A673 (cell line): ENCODE measurements at places on chromosomes 12 and 14.

DNA sequence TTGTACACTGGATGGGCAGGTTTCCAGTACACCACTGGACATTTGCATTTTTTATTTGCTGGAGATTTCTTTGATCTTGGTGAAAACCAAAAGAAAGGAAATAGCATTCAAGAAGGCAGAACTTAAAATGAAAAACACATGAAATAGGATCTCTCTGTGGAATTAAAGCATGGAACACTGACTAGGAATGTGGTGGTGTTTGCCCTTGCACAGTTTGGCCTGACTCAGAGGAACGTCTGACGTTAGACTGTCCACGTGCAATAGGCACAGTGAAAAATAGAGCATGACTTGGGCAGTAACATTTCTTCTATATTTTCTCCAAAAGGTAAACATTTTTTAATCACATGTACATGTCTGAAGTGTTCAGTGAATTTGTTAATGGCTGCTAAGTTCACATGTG is 474.1 kb upstream of the PRICKLE1 start:
- DNase-seq: no peak

- peak; percentile 39 for DNase-seq
Observed at GRCh38 chr12:29725587-29726320, 58.0 kb downstream of the TMTC1 start.

DNA sequence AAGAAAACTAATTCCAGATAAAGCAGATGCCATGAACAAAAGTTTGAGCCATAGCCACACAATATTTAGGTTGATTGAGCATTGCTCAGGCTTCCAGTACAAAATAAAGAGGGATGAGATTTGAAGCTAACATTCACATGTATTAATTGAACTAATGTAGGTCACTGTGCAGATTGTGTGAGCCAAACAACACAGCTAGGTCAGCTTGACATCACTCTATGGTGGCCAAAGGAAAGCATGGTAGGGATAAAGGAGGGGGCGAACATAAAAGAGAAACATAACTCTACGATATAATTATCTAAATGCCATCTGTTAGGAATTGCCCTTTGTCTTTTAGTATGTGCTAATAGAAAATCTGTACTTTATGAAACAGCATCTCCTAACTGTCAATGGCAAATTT is 477.7 kb upstream of the SYT1 start:
- DNase-seq: no peak

DNA sequence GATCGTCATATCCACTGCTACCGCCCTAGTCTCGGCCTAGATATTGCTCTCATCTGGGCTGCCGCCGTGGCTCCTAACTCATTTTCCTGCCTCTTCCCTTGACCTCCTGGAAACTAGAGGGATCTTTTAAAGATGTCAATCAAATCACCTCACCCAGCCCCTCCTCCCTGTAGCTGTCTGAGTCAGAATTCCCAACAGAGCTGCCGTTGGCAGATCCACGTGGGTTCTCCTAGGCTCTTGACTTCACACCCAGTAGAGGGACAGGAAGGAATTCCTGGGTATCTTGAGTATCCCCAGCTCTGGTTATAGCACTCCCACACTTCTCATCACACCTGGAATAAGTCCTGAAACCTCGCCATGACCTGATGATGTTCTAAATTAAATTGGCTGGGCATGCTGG is 11.9 kb downstream of the TGFB3 start:
- no peak for DNase-seq

DNA sequence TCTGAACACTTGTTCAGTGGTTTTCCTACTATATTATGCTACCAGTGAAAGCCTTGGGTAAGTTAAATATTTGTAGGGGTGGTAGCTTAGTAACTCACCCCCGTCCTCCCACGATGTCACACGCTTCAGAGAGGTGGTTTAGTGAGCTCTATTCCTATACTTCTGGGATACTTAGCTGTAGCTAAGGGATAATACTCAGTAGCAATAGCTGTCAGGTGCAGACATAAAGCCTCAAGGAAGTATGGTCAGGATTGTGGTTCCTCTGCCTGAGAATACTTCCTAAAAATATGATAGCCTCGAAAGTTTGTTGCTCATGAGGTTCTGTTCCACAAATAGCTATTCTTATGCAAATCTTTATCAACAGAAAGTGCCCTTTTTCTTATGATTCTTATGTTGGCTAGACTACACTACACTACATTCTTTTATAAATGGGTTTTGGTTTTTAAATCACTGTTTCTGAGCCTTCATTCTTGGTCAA is 11.9 kb downstream of the DLST start:
- no peak for DNase-seq

DNA sequence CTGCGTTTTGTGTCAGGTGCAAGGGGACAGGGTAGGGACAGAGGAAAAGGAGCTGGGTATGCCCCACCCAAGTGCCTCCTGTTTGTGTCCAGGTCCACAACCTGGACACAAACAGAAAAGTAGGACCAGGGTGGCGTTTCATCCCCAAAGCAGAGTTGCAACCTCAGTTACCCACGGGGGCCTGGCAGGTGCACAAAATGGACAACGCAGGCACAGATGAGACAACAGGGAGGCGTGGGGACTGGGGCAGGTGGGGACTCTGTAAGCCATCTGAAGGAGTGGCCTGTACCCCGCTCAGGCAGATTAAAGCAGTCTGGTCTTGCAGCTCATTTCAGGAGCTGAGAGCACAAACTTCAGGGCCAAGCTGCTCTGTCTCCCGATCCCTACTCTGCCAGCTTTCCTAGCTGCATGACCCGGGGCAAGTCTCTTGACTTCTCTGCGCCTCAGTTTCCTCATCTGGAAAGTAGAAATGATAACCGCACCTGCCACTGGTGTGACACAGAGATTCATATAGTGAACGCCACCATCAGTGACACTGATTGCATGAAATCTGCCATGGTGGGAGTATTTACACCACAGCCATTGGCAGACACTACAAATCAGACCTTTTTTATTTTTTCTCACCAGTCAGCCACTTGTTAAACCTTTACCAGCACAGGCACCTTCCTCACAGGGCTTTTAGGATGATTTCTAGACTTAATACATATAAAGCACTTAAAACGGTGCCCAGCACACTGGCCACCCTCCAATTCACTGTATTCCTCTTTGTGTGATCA is 123.0 kb downstream of the PHETA1 start:
- no peak for DNase-seq
